Activated CD4-positive, CD25-positive, alpha-beta regulatory T cell treated with anti-CD3 and anti-CD28 coated beads, Interleukin-2, amount 50 U/mL, for 16 hours (primary cell): ENCODE measurements at places on chromosomes 7 and 10.

DNA sequence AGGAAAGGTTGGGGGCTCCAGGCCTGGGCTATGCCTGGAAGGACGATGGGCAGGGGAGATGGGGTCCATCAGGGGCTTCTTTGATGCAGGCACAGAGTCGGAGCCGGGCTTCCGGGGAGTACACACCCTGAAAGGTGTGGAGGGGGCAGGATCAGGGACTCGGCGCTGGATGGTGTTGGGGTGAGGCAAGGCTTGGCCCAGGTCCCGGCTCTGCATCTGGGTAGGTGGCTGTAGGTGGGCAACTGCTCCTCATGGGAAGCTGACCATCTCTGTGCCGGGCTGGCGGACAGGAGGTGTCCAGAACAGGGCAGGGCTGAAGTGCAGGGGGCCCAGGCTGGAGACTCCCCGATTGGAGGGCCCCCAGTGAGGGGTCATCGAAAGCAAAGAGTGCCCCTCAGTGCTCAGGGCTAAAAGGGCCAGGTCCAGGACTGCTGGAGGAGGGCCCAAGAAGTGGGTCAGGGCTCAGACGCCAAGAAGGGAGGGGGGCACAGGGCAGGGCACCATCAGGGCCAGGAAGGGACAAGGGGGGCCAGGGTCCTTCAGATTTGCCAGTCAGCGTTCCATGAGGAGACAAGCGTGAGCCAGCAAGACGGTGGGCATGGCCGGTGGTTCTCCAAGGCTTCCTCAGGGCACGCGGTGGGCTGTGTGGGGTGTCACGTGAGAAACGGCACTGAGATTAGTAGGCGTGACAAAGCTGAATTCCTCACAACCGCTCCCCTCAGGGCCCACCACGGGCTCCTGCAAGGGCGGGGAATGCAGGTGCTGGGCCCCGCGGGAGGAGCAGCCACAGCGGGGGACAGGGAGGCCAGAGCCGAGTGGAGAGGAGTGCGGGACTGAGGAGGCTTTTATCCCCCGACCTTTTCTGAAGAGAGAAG lies 97.0 kb downstream of the BMS1 start:
- no peak for DNase-seq

GRCh38 chr10:1570416-1571051 lies 166.8 kb downstream of the ADARB2 start:
- DNase-seq: no peak

DNA sequence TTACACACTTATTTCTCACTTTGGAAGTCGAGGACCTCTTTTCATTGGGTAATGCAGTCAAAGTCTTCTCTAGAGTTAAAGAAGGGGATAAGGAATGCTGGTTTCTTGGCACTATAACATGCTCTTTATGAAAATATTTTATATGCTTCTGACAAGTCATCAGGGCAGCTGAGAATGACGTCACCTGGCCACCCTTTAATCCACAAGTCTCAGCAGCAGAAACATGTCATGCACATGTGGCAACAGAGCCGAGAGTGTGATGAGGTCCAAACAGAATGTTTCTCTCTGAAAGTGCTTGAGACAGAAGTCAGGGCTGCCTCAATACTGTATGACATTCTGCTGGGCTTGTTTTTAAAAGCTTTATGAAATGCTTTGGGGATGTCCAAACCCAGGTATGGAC lies 63.5 kb upstream of the C10orf90 start:
- no peak for DNase-seq

DNA sequence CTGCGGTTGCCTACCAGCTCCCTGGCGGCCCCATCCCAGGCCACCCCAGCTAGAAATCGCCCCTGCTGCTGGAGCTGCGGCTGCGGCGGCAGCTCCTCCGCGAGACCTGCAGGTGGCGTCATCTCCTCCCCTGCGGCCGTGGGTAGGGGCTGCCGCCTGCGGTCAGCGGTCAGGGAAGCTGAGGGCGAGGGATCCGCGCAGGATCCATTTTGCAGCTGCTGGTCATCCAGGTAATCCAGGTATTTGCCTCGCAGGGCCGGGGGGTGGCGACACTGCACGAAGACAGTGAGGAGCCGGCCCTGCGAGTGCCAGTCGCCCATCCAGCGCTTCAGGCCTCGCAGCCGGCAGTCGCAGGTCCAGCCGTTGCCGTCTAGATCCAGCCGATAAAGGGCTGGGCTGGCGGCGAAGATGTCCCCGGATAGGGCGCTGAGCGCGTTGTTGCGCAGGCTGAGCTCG lies 1.5 kb downstream of the TRIL start:
- DNase-seq: no peak

DNA sequence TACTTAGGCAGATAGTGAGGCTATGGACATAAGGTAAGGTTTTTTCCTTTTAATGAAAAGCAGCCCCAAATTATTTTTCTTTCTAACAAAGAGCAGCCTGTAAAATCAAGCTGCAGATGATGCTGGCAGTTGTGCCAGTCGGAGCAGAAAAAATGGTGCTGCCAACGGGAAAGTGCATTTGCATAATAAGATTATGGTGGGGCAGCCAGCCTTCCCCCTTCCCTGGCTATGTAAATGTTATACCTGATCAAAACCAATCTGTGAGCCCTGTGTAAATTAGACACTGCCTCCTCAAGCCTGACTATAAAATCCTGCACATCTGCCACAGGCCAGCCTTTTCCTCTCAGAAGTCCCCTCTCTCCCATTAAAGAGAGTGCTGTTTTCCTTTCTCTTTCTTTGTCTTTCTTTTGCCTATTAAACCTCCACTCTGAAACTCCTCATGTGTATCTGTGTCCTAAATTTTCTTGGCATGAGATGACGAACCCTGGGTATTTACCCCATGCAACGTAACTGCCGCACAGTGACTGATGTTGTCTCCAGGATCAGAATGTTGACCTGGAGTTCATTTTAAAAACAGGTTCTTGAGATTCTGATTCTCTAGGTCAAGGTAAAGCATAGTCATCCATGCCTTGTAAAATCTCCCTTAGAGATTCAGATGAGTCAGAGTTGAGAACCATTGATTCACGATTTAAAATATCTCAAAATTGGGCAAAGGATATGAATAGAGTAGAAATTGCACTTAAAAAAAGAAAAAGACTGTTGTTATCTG lies 167.3 kb upstream of the C1GALT1 start:
- no peak for DNase-seq

DNA sequence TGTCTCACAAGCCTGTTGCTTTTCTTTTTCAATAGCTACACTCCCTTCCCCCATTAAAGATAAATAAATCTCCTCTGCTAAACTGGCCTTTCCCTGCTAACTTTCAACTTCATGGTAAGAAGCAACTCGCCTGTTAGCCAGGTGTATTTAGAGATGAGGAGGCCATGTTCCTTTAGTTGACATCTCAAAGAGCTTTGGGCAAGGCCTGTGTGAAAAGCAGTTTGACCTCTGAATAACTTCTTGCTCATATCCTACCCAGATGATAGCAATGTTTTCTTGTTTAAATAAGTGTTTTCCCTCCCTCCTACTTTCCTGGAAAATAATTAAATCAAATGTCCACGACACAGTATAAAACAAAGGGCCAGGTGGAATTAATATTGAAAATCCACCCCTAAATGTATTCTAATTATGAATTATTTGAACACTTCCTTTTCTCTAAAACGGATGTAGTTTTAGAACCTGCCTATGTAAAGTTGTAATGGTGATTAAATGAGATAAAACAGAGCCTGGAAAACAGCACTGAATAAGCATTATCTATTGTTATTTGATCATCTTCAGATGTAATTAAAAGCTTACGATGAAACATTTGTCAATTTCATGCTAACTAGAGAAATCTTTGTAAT lies 78.5 kb downstream of the HGF start:
- no peak for DNase-seq

DNA sequence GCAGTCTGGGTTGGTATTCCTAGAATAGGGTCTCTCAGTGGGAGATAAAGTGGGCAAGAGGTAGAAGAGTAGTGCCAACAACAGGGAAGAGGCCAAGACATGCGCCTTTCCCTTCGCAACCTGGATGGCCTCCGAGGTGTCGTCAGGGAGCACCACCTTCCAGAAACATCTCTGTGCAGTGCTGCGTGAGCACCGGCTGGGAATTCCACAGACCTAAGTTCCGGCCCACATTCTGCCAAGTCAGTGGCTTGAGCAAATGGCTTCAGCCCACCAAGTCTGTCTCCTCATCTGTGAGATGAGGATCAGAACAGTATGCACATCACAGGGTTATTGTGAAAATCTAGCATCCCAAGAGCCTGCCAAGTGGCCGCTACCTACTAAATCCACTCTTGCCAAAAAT lies 40.6 kb downstream of the CCDC3 start:
- no peak for DNase-seq

GRCh38 chr7:132871419-132871818 lies 210.5 kb downstream of the CHCHD3 start:
- DNase-seq: no peak

GRCh38 chr7:44100458-44101302 lies 3.5 kb upstream of the AEBP1 start:
- no peak for DNase-seq

DNA sequence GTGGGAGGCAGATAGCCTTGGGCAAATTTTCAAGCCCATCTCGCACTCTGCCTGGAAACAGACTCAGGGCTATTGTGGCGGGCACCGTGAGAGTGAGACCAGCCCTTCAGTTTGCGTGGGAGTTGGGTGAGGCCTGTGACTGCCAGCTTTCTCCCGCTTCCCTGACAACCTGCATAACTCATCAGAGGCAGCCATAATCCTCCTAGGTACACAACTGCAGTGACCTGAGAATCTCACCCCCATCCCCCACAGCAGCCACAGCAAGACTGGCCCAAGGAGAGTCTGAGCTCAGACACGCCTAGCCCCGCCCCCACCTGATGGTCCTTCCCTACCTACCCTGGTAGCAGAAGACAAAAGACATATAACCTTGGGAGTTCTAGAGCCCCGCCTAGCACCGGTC lies 275.4 kb downstream of the GRID1 start:
- no peak for DNase-seq

GRCh38 chr7:116548506-116548905 lies 23.7 kb downstream of the CAV1 start:
- DNase-seq: no peak

DNA sequence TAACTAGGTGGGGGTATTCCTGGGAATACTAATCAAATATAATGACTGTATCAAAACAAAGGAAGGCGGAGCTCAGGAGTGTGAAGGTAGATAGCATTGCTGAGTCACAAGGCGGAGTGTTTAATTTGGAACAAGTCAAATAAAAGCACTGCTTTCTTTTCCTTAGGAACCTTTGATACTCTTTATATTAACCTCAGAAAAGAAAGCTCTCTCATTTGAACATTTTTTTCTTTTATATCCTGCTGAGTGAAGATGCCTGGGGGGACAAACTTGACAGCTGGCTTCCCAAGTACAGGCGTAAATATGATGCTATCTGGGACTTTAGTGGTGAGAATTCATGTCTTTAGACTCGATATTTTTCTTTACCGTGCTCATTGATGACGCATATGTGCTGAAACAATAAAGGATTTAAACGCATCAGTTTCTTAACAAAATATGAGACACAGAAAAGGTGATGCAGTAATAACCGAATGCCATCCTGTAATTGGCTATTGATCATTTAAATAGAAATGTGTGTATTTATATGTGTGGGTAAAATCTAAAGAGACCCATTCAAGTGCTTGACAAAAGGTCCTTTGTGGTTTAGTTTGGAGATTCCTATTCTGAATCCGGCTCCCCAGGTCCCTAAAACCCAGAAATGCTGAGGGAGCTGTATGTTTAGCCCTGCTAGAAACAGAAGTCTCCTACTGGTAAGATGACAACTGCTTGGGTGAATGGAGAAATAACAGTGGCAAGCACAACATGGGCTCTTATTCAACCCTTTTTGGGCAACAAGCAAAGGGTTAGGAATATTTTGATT lies 102.7 kb downstream of the PRTFDC1 start:
- no peak for DNase-seq

DNA sequence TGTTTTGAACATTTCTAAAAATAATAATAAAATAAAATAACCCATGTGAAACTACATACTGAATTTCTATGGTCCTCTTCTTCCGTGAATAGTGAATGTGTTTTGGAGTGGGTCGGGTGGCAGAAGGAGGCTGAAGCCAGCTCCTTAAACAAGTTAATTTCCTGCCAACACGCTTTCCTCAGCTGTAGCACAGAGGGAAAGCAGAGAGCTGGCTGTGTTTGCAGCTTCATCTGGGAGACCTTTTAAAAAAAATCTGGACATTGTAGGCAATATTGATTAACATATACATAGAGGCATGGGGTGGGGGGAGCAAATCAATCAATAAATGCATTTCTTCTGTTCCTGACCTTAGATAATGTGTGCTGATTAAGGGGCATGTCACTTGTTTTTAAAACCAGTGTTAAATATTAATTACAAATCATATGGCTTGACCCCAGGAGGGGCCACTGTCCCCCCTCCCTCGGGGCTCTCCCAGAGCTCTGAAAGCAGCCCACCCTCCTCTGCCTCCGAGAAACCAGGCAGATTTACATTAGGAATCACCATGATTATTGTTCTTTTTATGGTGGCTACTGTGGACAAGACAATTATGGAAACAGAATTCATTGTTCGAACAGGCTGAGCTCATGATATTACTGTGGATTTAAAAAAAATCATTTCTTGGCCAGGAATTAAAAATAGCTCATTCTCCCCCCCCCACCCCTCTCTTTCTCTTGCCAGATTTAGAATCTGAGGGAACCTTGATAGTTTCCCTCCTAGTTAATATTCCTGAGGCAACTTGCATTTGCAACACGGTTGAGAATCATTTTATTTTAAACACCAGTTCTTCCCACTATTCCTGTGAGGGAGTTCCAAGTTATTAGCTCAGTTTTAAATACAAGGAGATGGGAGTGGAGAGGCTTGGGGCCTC lies 100.5 kb upstream of the CARD11 start:
- no peak for DNase-seq

DNA sequence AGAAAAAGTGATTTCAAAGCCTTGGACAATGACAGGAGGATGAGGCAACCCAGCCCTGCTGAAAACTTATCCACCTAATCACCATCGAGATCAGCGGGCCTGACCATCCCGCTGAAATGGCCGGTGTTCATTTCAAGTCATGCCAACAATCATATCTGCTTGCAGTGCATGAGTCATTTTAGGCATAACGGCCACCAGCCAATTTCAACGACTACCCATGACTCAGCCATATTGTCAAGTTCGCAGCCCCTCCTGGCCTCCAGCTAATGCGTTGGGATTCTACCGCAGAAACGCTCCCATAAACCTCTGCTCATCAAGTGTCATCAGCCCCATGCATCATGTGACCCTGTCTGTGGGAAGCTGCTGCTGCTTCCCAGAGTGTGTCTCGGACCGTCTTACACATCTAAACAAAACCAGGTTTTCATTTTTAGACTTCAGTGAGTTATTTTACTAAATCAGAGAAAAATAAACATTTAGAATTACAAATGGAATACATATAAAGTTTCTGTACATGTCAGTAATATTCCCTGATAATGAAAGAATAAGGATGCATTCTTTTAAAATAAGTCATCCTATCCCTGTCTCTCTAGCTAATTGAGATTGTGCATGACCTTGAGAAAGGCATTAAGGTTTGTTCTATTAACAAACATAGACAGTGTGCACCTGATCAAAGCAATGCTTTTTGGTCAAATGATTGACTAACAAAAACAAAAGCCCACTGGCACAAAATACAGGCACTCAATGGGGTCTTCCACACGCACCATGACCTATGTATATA lies 188.9 kb downstream of the ADAM12 start:
- DNase-seq: no peak

- no peak for DNase-seq
Measured at GRCh38 chr7:142380069-142380468, 122.2 kb upstream of the PRSS58 start.
